Stimulated activated CD4-positive, alpha-beta T cell treated with anti-CD3 and anti-CD28 coated beads, Interleukin-4, amount 100 ng/mL, for 1 hour (primary cell): ENCODE measurements at places on chromosomes 16 and 17.

- DNase-seq = no peak
These were observed 1053.4 kb upstream of the RBFOX1 start for GRCh38 chr16:6279286-6279685.

- DNase-seq = no peak
These were observed 941 bp upstream of the MRPS34 start for GRCh38 chr16:1773703-1774447.

- DNase-seq = no peak
These were observed 12.7 kb upstream of the FLYWCH1 start for GRCh38 chr16:2898831-2899563.

DNA sequence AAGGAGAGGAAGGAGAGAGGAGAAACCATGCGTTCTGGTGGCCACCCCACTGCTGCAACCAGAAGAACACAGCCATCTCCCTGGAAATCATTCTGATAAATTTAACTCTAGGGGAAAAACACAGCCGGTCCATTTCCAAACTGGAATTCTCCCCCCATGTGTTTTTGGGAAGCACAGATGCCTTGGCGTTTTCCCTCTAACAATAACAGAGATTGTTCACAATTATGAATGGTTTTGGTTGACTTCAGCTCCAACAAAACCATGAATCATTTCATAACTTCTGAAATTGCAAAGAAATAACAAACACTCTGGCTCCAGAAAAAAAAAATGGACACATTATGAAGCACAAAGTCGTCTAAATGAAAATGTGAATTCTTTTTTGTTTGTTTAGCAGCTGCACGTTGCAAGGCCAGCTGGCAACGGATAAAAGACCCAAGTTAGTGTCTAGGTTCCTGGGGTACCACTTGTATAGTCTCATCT, 46.2 kb downstream of the GNAO1 start:
- no peak for DNase-seq

- no peak for DNase-seq
These were observed 9.5 kb downstream of the MYCBPAP start for GRCh38 chr17:50517504-50518383.

GRCh38 chr17:17880577-17881196, 43.9 kb upstream of the SREBF1 start:
- DNase-seq = no peak

GRCh38 chr16:66871840-66872239, 8.5 kb upstream of the PDP2 start:
- DNase-seq = no peak

- DNase-seq = no peak
These were observed 39.3 kb downstream of the TNFRSF13B start for GRCh38 chr17:16932611-16933010.

- peak; percentile 48 for DNase-seq
These were observed 24.8 kb downstream of the CCR7 start for GRCh38 chr17:40540448-40540847.

DNA sequence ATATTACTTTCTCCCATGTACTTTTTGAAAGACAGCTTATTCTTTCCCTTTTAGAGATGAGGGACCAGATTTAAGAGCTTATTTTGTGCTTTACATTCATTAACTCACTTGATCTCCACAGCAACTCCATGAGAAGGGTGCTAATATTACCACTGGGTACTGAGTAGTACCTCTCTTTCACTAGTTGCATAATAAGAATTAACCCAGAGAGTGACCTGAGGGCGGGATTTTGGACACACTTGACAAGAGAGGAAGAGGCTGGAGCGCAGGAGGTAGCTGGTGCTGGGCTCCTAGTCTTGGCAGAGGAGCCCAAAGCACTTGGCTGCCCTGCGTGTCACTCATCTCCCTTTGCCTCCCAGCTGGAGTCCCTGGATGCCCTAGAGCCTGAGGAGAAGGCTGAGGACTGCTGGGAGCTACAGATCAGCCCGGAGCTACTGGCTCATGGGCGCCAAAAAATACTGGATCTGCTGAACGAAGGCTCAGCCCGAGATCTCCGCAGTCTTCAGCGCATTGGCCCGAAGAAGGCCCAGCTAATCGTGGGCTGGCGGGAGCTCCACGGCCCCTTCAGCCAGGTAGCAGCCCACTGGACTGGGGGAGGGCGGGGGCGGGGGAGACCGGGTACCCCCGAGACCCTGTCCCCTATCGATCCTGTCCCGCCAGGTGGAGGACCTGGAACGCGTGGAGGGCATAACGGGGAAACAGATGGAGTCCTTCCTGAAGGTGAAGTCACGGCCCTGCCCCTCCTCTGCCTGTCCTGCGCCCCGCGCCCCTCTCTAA, 1.7 kb upstream of the MAZ start:
- DNase-seq = peak; percentile 10

DNA sequence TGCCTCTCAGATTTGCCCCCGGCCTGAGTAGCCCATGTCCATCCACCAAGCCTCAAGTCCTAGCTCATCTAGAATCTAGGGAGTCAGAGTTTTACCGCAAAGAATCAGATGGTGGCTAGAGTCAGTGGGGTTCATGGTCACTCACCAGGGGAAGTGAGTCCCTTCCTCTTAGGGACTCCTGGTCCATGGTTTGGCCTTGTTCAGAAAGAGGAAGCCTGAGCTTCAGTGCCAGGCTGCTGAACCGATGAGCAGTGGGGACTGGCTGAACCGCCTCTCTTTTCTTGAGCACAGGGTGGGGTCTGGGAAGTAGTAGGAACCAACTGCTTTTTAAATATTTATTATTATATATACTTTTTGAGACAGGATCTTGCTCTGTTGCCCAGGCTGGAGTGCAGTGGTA, 160.3 kb downstream of the NTN1 start:
- no peak for DNase-seq

DNA sequence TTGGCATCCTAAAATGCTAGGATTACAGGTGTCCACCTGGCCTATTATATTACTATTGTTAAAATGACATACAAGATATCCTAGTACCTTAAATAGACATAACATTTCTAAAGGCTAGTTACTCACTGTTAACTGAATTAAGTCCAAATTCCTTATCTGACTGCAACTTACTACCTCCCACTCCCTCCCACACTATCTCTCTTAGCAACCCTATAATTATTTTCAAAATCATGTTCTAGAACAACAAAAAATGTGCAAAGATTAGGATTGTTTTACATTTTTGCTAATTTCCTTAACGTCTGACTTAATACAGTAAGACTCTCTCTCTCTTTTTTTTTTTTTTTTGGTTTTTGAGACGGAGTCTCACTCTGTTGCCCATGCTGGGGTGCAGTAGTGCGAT, 2.2 kb upstream of the ATF7IP2 start:
- no peak for DNase-seq

DNA sequence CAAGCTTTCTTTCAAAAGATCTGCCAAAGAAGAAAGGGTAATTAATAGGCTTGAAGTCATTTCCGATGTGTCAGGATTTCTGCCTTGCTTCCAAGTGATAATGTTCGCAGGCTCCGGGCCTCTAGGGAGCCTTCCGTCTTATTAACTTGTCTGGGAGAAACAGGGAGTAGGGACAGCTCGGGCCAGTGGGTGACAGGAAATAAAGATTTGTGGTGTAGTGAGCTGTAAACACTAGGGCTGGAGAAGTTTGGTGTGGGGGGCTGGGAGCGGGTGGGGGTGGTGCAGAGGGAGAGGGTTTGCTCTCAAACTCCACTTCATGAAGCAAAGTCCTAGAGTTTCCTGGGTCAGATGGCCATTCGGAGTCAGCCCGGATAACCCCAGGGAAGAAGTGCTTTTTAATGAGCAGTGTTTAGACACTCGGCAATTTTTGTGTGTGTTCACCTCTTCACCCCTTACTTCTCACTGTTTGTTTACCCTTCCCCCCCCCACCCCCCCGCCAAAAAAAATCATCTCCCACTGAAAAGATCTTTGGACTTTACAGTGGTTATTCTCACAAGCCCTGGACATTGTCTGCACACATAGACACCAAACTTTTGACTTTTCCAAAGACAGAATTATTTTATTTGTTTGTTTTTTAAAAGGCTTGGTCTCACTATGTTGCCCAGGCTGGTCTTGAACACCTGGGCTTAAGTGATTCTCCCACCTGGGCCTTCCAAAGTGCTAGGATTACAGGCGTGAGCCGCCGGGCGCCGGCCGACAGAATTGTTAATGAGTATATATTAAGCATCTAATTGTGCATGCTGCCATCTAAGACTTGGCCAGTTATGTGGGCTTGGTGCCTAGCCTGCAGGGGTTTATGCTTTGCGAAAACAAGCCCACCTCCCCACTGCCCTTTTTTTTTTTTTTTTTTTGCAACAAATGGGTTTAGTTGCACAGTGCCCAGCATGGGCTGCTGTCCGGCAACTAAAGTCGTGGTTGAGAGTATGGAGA, 196.4 kb downstream of the CCDC182 start:
- DNase-seq = no peak

GRCh38 chr17:8835631-8836364, 31.7 kb downstream of the PIK3R6 start:
- no peak for DNase-seq

- DNase-seq = no peak
These were observed 5.3 kb downstream of the FAM234A start for GRCh38 chr16:239948-240277.

DNA sequence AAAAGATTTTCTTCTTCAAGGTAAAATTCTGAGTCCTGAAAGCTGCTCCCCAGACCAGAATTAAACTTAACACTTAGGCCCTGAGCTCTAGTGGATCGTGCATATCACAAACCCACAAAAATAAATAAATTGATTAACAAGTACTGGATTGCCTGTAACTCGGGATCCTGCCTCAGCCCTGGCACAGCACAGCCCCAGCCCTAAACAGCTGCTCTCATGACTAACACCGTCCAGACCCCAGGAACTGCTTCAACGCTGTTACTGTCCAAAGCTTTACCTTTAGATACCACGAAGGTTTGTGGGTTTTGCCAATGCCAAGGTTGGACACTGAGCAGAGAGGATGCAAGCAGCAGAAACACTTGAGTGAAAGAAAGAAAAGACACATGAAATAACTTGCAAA, 172.5 kb downstream of the COPRS start:
- no peak for DNase-seq

DNA sequence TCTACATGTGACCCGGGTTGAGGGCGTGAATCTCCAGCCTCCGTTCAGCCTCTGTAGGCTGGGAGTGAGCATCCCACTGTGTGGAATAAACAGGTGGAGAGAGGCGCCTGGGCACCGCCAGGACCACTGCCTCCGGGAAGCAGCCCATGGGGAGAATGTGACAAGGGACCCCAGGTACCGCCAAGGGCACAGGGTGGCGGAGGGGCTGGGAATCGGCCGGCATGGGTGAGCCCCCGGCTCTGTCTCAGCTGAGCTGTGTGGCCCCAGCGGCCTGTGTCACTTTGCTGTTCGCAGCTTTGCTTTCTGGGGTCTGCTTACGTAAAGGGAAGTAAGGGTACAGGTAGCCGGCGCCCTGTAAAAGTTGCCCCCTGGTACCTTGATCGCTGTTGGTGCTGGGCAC, 11.5 kb downstream of the GSE1 start:
- no peak for DNase-seq

DNA sequence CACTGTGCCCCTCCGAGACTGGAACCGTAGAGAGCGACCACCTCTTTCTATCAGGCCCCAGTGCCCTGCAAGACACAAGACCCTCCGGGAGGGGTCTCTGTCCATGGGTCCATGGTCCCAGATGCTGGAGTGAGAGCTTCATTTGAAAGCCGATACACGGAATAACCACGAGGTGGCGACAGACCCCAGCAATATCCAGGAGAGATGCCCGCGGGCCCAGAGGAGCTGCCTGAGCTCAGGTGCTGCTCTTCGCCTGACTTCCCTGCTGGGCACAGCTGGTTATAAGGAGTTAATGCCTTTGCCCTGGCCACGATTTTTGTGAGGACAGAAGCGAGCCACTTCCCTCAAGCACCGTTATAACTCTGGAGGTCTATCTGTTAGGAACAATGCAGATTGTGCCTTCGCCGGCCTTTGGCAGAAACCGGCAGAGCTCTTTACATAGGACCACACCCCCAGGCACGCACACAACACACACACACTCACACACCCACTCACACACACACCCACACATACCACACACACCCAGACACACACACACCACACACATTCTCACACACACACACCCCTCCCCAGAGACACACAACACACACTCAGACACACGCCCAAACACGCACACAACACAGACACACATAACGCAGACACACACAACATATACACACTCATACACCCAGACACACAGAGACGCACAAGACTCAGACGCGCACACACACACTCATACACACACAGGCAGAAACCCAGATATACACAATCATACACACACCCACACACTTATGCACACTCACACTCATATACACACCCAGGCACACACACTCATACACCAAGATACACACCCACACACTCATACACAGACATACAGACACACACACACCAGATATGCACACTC, 436.4 kb downstream of the SOX9 start:
- peak; percentile 53 for DNase-seq

DNA sequence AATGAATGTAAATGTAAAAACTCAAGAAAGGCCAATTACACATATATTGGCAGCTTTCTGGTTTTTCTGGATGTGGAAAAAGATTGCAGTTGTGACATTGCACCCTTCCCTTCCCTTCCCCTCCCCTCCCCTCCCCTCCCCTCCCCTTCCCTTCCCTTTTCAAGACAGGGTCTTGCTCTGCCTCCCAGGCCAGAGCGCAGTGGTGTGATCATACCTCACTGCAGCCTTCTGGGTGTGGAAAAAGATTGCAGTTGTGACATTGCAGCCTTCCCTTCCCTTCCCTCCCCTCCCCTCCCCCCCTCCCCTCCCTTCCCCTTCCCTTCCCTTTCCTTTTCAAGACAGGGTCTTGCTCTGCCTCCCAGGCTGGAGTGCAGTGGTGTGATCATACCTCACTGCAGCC, 41.7 kb downstream of the PIK3R5 start:
- no peak for DNase-seq

DNA sequence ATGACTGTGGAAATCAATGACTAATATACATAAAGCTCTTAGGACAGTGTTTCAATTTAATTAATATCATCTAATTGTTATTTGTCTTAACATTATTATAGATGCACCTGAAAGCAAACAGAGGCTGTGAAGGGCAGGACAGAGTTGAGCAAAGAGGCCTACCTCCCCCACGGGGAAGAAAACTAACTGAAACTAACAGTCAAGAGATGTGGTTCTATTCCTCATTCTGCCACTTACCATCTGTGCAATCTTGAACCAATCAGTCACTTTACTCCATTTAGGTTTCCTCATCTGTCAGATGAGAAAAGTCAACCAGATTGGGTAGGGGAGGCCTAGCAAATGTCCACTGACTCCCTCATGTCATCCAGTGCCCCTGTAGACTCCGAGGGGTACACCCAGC, 59.1 kb downstream of the C17orf67 start:
- no peak for DNase-seq
